ENCODE measurements at places on chromosomes 12 and 14. TPM values are rescaled to one million over a fixed set of nuclear protein-coding genes. Genes with fewer than 3 reads are reported as not detected.

The DBX2 gene
- total RNA-seq = not detected

- no peaks in the 10 kb centered on the region for H3K4me1 ChIP-seq
- no peaks in the 10 kb centered on the region for H3K27me3 ChIP-seq
- H3K27ac ChIP-seq = no peak overlapping the region
- no peak overlapping the region for H3K4me3 ChIP-seq
- DNase-seq = no peak
- no peaks in the 10 kb centered on the region for H3K36me3 ChIP-seq
These were observed 252.4 kb upstream of the TBX3 start for GRCh38 chr12:114936148-114937079.

DNA sequence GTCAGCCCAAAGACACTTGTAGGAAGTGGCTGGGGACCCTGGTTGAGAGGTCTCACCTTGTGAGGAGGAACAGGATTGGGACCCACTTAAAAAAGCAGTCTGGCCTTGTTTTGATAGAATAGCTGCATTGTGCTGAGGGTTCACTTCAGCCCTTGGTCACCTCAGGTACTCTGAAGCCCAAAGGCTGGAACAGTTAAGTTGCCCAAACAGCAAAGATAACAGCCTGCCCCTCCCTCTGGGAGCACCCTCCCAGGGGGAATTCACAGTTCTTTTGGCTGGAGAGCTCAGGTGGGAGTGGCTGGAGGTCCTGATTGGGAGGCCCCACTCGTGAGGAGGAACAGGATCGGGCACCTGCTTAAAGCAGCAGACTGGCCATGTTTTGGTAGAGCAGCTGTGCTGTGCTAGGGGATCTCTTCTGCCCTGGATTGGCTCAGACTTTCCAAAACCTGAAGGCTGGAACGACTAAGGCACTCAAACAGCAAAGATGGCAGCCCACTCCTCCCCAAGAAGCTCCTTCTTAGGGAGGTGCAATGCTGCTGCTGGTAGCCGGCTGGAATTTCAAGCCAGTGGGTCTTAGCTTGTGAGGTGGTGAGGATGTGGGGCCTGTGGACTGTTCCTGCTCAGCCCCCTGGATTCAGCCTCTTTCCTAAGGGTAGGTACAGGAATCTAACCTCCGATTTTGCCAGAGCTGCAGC, 143.8 kb upstream of the SLC38A2 start:
- peak overlapping the region; percentile 95 for H3K27ac ChIP-seq
- DNase-seq = no peak
- H3K27me3 ChIP-seq = no peaks in the 10 kb centered on the region
- peak overlapping the region; percentile 80 for H3K4me3 ChIP-seq

The KRT4 gene
- not detected for total RNA-seq

The RHOJ gene
- total RNA-seq = not detected

The SRSF5 gene
- total RNA-seq = 319 TPM
